ENCODE measurements at places on chromosomes 2 and 18. TPM values are rescaled to one million over a fixed set of nuclear protein-coding genes. Genes with fewer than 3 reads are reported as not detected.

ZNF514 gene
- total RNA-seq: 9.1 TPM

ASXL3 gene
- total RNA-seq: 0.32 TPM

ZSCAN30 gene
- 13.2 TPM for total RNA-seq

HRH4 gene
- not detected for total RNA-seq

VSNL1 gene
- 0.76 TPM for total RNA-seq

ERICH2 gene
- total RNA-seq: not detected

KCNF1 gene
- total RNA-seq: not detected

Measured in epithelial cell of umbilical artery (primary cell).